ENCODE measurements at places on chromosomes 1 and 21. TPM values are rescaled to one million over a fixed set of nuclear protein-coding genes. Genes with fewer than 3 reads are reported as not detected.

Gene REG4
- total RNA-seq: not detected

Gene IVL
- not detected for total RNA-seq

- H3K36me3 ChIP-seq: no peaks in the 10 kb centered on the region
- H3K27ac ChIP-seq: no peak overlapping the region
- 0 out of 2 replicates have a peak, but pooled peaks cover 10% of the 10 kb centered on the region for H3K27me3 ChIP-seq
Observed at GRCh38 chr1:75614399-75614756, 3.5 kb upstream of the SLC44A5 start.

DNA sequence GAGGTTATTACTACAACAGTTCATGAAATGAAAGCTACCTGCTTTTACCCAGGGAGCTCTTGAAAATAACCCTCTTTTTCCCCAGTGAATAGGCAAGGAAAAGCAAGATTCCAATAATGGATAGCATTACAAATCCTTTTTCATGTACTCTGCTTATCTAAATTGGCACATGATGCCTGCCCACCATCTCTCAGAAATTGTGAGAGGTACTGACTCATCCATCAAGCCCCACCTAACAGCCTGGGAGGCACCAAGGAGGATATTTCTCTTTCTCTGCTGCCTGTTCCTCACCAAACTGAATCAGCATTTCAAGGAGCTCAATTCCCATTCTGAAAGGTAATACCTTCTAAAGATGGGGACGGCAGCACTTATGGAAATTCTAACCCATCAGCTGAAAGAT, 34.4 kb downstream of the PALMD start:
- H3K4me1 ChIP-seq: peaks cover 12% of the 10 kb centered on the region
- no peak overlapping the region for H3K4me3 ChIP-seq
- no peaks in the 10 kb centered on the region for H3K27me3 ChIP-seq

Gene CNR2
- not detected for total RNA-seq

DNA sequence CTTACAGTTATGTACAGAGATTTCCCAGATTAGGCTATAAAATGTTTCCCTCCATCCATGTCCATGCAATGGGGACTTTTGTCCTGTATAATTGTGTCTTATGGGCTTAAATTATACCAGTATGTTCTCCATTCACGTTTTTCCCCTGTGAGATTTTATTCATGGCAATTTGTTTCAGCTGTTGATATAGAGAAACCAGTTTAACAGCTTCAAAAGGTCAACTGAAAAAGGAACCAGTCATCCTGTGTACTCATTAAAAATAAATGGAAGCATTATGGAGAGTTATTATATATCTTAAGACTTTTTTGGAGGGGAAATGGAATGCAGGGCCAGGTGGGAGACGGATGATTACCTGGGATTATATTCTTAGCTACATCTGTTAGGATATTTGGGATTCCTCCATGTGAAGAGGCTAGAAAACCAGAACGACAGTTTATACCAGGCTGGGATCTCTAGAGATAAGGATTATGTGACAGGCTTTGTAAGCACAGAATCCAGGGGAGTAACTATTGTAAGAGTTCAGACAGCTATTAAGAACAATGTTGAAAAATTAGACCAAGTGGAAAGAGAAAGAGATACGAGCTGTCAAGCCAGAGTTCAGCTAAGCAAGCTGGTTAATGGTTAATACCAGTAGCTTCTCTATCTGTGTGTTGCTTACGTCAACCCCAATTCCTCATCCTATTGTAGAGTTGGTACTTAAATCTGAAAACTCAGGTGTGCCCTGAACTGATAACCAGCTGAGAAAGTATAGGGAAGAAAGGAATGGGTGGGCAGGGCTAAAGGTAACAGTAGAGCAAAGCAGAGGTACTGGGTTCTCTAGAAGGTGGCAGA, 12.4 kb upstream of the ZNF697 start:
- peak; percentile 76 for DNase-seq
- H3K4me3 ChIP-seq: no peak overlapping the region
- no peaks in the 10 kb centered on the region for H3K27me3 ChIP-seq
- no peaks in the 10 kb centered on the region for H3K36me3 ChIP-seq
- H3K4me1 ChIP-seq: peaks cover 19% of the 10 kb centered on the region
- H3K27ac ChIP-seq: peak overlapping the region; percentile 39

- H3K4me1 ChIP-seq: no peaks in the 10 kb centered on the region
- H3K36me3 ChIP-seq: no peaks in the 10 kb centered on the region
- H3K4me3 ChIP-seq: no peak overlapping the region
- H3K27me3 ChIP-seq: peaks cover 100% of the 10 kb centered on the region
- no peak overlapping the region for H3K27ac ChIP-seq
Observed at GRCh38 chr1:3215198-3216014, 146.4 kb downstream of the PRDM16 start.

DNA sequence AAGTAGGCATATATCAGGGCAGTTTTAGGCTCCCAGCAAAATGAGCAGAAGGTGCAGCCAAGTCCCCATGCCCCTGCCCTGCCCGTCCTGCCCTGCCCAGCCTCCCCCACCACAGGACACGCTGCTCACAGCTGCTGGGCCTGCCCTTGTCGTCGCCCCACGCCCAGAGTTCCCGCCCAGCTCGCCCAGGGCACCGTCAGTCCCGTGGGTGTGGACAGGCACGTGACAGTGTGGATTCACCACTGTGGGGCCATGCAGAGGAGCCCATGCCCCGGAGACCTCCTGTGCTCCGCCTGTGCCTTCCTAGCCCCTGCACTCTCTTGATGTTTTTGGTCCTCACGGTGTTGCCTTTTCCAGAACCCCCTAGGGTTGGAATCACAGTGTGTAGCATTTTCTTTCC, 7.0 kb downstream of the FAAP20 start:
- H3K27ac ChIP-seq: no peak overlapping the region
- H3K27me3 ChIP-seq: no peaks in the 10 kb centered on the region
- H3K4me1 ChIP-seq: no peaks in the 10 kb centered on the region
- H3K4me3 ChIP-seq: no peak overlapping the region
- H3K36me3 ChIP-seq: no peaks in the 10 kb centered on the region
